Mucosa of descending colon (tissue), 3 donors: ENCODE measurements at places on chromosomes 13 and 19. TPM values are rescaled to one million over a fixed set of nuclear protein-coding genes. Genes with fewer than 3 reads are reported as not detected.

Gene AMER2
- total RNA-seq, result 0.70 TPM

Gene CD37
- total RNA-seq, result 10.1 TPM

Gene C5AR1
- 5.1 TPM for total RNA-seq

Gene ZNF581
- 15.2 TPM for total RNA-seq

Gene FCGBP
- 1,609 TPM for total RNA-seq

GRCh38 chr19:2603334-2603733, 99.2 kb downstream of the GNG7 start:
- no peak for DNase-seq

DNA sequence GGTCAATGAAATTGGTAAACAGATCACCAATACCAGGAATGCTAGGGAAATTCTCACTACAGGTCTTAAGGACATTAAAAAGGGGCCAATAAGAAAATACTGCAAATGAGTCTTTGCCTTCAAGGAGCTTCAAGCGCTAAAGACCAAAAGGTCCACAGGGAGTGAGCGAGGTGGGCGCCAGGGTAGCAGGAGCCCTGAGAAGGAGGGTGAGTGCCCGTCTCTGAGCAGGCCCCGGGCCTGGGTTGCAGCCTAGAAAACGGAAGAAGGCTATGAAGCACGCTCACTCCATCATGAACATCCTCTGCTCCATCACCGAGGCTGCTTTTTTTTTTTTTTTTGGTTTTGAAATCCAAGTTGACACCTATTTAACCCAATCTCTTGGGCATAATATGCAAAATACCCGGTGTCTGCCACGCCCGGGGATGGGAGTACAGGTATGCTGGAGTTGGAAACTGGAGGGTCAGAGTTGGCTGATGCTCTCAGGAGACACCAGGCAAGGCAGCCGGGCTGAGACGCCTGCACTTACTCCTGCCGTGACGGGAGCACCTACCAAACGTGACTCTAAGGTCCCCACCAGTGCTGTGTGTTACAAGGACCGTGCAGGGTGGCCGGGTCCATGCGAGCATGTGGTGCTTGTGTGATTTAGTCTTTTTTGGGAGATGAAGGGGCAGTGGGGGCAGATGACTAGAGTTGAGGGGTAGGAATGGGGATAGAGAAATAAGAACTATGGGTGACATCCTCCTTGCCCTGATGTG, 66.9 kb downstream of the KLF2 start:
- DNase-seq, result no peak

DNA sequence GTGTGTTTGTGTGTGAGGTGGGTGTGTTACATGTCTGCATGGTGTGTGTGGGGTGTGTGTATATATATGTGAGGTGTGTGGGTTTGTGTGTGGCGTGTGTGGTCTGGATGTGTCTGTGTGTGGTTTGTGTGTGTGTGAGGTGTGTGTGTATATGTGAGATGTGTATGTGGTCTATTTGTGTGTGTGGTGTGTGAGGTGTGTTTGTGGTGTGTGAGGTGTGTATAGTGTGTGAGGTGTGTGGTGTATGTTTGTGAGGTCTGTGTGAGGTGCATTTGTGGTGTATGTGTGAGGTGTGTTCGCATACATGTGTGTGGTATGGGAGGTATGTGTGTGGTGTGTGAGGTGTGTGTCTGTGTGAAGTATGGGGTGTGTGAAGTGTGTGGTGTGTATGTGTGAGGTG, 12.5 kb upstream of the TNFRSF19 start:
- no peak for DNase-seq

GRCh38 chr19:53606031-53606430, 25.8 kb upstream of the DPRX start:
- DNase-seq, result no peak

DNA sequence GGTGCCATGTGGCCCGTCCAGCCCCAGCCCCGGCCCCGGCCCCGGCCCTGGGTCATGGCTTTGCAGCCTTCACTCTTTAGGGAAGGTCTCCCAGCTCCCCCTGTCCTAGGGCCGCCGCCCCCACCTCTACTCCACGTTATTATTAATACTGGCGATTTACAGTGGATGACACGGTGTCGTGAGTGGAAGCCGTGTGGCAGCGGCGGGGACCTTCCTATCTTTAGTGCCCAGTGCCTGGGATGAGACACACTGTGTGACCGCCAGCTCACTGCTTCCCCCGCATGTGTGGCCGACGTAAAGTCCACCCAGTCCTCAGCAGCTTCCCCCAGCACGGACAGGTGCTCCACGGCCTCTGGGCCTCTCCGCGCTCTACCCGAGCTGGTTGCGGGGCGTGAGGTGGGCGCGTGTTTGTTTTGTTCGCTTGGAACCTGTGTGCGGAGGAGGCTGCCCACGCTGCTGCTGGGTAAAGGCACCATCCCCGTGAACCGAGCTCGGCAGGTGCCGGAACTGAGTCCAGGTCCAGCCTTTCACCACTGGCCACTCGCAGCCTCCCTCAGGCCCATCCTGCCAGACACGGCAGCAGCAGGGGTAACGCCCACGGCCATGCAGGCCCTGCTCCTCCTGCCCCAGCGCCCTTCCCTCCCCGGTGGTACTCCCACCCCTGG, 70.9 kb upstream of the MCF2L start:
- peak; percentile 43 for DNase-seq

DNA sequence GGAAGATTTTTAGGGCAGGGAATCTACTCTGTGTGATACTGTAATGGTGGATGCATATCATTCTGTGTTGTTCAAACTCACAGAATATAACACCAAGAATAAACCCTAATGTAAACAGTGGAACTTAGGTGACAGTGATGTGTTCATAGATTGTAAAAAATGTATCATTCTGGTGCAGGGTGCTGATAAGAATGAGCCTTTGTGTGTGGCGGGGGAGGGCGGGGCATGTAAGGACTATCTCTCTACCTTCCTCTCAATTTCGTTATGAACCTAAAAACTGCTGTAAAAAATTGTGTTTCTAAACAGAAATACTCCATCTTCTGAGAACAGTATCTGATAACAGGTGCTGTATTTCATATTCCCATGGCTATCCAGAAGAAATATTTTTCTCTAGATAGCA, 35.6 kb downstream of the TNFRSF19 start:
- no peak for DNase-seq

DNA sequence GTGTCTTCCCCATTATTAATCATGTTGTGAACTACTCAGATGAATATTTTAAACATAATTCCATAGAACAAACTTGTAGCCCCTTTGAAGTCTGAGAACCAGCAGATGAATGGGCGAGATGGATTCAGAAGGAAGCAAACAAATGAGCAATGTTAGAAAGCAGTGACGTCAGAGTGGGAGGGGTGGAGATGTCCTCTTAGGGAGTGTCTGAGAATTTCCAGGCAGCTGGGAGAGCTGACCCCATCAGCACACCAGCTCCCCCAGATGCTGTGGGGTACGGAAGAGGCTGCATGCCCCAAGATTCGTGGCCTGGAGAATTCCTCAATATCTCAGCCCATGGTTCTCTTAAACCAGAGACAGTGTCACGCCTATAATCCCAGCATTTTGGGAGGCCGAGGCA, 68.6 kb downstream of the DPF1 start:
- DNase-seq, result no peak

GRCh38 chr19:38867171-38867780, 10.8 kb downstream of the RINL start:
- no peak for DNase-seq

GRCh38 chr19:39595950-39596349, 6.4 kb upstream of the LGALS13 start:
- no peak for DNase-seq

DNA sequence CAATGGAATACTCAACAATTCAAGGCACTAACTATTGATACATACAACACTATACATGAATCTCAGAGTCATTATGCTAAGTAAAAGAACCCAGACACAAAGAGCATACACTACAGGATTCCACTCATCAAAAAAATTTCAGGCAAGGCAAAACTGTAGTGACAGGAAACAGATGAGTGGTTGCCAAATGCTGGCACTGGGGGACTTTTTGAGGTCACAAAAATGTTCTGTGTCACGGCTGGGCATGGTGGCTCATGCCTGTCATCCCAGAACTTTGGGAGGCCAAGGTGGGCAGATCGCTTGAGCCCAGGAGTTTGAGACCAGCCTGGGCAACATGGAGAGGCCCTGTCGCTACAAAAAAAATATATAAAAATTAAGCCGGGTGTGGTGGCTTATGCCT, 129.4 kb downstream of the KL start:
- DNase-seq, result no peak

DNA sequence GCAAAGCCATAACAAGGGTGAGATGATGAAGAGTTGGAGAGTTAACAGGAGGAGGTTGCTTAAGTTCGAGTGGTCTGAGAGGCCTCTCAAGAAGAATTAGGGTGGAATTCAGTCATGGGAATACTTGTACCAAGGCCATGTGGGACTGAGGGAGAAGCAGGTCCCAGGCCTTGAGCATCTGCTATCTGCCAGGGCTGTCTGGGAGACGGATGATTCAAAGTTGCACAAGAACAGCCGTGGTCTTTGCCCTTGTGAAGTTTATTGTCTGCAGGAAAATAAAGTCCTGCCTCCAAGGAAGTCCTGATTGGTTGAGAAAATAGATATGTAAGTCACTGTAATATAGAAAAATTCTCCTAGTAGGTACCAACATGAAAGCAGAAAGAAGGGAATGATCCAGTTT, 178.8 kb upstream of the RFC3 start:
- DNase-seq, result peak; percentile 33
